ENCODE measurements at places on chromosomes 3 and 15.

GRCh38 chr3:194871143-194871863, 185.6 kb downstream of the FAM43A start:
- DNase-seq, result peak; percentile 78

GRCh38 chr3:125045965-125046364, 9.8 kb downstream of the HEG1 start:
- DNase-seq, result no peak

DNA sequence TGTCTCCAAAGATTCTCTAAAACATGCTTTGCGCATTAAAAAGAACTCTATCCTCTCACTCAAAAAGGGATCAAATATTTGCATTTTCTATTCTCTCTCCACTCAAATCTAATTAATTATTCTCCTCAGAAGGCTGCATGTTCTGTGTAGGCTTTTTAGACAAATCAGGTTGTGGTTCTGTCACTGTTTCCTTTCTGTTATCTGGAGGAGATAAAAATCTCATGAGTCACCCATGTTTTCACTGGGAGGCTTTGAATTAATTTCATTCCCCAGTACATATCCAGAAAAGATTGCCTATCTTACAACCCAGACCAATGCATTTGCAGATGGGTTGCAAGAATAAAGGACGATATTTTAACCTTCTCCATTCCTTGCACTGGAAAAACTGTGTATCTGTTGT, 446.5 kb downstream of the GRM7 start:
- DNase-seq, result no peak

- peak; percentile 75 for DNase-seq
These were observed 643 bp upstream of the RNU5B-1 start for GRCh38 chr15:65303687-65304380.

DNA sequence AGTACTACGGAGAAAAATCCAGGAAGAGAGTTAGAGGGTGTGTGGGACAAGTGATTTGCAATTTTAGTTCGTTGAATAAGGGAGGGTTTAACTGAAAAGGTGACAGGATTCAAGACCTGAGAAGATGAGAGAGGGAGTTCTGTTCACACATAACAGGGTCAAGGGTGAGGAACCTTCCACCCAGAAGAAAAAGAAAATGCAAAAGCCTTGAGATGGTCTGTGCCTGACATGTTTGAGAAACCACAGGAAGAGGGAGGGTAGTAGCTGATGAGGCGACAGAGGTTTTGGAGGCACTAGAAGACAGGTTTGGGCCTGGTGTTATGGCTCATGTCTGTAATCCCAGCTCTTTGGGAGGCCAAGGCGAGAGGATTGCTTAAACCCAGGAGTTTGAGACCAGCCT, 591 bp upstream of the SLC25A20 start:
- DNase-seq, result no peak

DNA sequence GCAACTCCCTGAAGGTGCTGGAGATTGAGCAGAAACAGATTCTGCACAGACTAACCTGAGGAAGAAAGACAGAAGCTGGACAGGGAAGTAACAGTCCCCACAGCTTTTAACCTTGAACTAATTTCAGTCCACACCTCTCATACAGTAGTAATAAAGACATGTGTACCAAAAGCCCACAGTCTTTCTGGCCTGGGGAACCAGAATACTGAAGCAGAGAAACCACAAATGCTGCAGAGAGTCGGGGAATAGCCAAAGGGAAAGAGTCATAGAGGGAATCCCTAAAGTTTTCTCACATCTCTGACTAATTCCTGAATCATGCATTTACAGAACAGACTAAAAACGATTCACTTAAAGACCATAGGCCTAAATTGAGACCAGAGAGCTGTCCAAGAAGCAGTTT, 503.4 kb upstream of the NECTIN3 start:
- DNase-seq, result no peak

- DNase-seq, result no peak
These were observed 50.9 kb upstream of the BHLHE40 start for GRCh38 chr3:4928277-4928789.

- no peak for DNase-seq
These were observed 4.3 kb downstream of the HRG start for GRCh38 chr3:186670155-186670554.

GRCh38 chr15:98648654-98649471, 524 bp downstream of the IGF1R start:
- peak; percentile 76 for DNase-seq

DNA sequence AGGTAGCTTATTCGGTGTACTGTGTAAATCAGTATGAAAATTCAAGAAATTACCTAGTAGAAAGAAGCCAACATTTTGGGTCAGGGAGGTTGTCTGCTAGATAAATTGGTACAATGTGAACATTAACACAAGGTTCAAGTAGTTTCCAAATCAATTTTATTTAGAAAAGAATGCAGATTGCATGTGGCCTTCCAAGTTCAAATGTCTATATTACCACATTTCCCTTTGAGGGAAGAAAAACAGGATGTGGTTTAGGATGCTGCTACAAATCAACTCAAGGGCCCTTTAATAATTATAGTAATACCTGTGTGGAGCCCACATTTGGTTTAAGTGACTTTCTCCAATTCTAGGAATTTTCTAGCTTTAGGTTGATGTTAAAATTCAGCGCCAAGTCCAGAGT, 57.5 kb downstream of the CADPS start:
- no peak for DNase-seq

DNA sequence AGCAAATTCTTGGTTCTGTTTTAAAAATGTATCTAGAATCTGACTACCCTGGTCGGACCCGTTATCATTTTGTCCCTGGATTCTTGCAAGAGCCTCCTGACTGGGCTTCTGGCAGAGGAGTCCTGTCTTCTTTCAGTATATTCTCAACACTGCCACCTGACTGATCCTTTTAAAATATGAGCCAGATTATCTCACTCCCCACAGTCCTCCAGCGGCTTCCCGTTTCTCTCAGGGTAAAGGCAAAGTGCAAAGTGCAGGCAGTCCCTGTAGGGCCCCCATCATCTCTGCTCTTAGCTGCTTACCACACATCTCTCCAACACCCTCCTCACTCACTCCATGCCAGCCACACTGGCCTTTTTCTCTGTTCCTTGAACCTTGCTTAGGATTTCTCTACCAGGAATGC, 28.4 kb downstream of the CRTC3 start:
- DNase-seq, result no peak

DNA sequence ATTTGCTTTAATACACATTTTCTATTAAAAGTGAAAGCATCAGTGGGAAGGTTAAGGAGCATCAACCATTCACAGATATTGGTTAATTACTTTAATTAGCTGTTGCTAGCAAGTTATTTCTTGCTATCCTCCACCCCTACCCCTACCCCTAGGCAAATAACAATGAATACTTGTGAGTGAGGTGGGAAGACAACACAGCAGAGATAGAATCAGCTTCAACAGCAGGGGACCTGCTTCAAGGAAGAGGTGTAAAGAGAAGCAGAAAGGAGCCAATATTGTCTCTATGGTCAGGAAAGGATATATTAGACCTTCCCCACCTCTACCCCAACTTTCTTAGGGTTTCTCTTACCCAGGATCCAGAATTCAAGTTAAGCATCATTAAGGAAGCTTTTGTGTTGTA, 149.4 kb downstream of the SNRK start:
- no peak for DNase-seq

GRCh38 chr15:74040109-74040850, 42.1 kb downstream of the GOLGA6A start:
- DNase-seq, result peak; percentile 73

DNA sequence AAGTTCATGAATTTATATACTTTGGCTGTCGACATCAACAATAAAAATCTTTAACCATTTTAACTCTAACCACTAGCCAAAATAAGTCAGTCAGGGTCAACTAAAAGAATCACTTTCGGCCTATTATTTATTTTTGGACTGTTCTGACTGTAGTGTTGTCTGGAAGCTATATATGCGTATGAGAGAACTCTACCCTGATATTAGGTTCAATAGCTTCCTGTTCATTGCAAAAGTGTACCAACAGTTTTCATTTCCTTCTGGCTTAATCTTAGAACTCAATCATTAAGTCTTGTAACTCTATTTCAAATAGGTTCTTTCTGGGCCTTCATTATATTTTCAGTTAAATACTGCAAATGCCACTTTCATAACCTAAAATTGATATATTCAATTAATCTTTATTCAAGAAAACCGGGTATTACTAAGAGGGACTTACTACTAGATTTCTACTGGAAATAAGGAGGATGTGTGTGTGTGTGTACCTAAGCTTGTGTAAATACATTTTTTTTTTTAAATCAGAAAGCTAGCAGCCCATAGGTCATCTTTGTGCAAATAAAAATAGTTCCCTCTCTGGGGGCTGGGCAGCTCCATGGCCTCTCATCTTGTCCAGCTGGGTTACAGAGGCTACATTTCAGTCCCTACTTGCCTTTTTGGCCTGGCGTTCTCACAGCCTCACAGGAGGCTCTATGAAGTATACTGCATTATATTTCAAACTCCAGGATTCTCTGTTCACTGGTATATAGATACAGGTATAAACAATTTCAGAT, 5.8 kb downstream of the SERPINI2 start:
- no peak for DNase-seq

GRCh38 chr15:90799639-90800170, 68.7 kb upstream of the FURIN start:
- no peak for DNase-seq

DNA sequence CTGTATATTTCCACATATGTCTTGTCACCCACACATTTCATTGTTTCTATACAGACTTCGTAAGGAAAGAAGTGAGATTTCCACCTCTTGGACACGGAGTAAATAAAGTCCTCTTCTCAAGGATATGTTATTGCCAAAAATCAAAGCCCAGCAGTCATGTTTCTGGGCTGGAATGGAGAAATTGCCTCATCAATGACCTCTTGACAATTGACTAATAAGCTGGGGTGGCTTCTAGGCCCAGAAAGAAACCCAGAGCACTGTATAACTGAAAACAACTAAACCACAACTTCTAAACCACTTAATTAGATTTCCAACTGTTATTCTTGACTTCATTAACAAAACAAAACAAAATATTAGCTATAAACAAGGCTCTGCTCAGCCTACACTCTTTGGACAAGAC, 56.4 kb upstream of the SLC24A5 start:
- DNase-seq, result no peak

DNA sequence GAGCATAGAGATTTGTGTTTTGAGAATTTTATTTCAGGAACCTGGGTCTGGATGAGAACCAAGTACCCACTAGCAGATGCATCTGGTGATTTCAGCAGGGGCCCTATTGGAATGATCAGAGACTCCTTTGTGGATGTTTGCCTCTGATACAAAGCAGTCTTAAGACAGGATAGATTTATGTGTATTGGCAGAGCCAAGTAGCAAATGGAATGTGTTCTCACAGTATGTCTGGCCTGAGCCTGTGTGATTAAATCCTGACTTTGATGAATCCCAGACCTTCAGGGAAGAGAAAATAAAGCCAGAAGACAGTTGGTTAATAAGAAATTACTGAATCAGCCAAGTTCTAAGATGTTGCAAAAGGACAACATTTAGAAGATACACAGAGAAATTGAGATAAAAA, 755.5 kb upstream of the SEMA6D start:
- DNase-seq, result no peak

GRCh38 chr15:71526060-71526820, 284.1 kb upstream of the NR2E3 start:
- DNase-seq, result peak; percentile 44

GRCh38 chr3:50264383-50264963, 4.5 kb upstream of the SEMA3B start:
- peak; percentile 97 for DNase-seq

DNA sequence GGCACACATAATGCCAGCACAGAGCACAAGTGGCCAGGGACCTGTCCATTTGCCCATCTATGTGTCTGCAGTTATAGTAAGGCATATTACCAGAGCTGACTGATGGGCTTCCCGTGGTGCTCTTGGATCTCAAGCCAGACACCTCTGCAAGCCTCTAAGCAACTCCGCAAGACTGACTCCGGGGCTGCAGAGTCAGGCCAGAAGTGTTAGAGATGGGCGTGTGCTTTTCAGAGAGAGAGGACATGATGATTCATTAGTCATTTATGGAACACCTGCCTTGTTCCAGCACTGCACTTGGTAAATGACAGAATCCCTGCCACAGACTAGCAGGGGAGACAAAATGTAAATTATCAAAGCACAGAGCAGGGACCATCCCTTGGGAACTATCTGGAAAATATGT, 559.0 kb downstream of the PDCD6IP start:
- DNase-seq, result no peak

DNA sequence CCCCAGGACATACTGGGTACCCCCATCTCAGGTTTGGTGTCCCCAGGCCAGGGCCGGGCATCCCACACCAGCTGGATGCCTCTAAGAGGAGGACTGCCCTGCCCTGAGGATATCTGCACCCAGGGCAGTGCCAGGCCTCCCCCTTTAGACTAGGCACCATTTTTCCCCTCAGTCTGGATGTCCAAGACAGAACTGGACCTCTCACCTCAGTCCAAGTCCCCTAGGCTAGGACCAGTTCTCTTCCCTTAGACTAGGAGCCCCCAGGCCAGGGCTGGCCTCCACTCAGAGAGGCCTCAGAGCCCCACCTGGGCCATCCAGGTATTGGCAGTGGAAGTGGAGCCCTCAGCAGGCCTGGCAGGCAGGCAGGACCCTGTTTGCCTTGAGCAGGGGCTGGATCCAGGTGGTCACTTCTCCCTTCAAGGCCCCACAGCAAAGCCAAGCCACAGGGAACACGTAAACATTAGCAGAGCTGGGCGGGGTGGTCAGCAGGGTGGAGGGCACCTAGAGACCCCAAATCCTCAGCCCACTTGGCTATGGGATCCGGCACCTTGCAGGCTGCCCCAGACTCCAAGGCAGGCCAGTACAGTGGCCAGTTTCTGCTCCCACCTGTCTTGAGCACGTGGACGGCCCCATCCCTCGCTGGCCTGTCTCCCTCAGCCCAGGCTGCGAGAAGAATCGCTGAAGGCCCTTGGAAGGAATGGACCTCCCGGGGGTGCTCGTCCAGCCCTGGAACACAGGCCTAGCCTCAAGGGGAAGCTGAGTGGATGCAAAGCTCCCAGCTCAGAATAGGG, 28.3 kb downstream of the PTH1R start:
- DNase-seq, result peak; percentile 31

DNA sequence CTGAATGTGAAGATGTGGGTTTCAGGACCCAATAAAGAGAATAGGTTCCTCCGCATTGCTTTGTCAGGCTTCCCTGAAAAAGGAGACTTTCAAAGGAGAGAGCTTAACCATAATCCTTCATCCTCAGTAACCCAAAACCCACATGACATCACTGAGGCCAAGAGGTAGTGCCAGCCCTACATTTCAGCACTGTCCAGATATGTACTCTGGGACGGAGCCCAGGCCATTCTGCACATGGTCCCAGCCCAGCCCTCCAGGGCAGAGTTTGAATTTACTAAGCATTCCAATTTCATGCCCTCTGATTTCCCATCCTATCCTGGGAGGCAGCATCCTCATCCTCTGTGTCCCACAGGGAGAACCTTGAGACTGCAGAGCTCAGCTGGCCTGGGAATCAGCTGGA, 210.5 kb downstream of the GABRB3 start:
- no peak for DNase-seq

- no peak for DNase-seq
These were observed 34.7 kb downstream of the SPTSSB start for GRCh38 chr3:161336661-161337060.

DNA sequence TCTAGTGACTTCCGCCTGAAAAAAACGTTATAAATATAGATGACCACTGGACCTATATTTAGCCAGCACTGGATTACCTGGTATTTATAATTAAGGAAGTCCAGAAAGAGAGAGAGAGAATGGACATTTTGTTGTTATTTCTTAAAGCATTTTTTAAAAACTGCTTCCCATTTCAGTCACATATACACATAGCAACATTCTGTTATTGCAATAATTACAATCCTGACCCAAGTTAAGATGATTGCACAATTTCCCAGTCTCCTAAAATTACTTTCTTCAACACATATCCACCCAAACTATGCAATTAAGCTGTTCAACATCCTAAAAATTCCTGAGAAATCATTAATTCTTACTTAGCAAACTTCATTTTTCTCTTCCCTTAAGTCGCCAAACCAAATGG, 37.7 kb downstream of the PCSK6 start:
- DNase-seq, result no peak

- DNase-seq, result no peak
These were observed 289.1 kb downstream of the TIGIT start for GRCh38 chr3:114582929-114583328.
